ENCODE measurements at places on chromosomes 5 and 9.

DNA sequence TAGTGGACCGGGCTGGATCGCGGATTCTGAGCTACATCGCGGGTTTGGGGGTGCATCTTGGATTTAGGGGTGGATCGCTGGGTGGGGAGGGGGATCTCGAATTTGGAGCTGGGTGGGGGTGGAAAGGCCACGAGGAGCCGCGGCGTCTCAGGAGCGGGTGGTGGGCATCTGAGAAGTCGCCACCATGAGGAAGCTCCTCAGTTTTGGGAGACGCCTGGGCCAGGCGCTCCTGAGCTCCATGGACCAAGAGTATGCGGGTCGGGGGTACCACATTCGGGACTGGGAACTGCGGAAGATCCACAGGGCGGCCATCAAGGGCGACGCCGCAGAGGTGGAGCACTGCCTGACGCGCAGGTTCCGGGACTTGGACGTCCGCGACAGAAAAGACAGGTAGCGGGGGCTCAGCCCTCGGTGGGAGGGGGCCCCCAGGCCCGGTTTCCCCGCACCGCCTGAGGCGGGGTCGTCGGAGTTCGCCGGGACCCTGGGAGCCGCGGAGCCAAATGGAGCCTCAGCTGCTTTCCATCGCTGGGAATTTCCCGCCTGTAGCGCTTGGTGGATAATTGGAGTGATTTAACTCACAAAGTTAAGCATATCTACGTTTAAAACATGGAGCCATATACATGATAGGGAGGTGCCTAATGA is 376 bp downstream of the ANKRD18B start:
- no peak for DNase-seq

DNA sequence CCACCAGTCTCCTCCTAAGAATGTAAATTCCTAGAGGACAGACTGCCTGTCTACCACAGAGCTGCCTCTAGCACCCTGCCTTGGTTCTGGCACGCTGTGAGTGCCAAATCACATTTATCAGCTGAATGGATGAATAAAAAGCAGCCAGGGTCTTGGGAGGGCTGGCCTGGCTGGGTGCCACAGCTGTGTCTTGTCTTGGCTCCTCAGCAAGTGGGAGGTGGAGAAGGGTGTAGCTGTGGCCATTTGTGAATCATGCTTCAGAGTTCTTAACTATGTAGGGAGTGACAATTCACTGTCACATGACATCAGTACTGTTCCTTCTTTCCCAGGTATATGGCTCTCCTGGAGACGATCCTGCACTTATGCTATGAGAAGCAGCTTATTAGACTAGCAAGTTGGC is 70.6 kb downstream of the DCP2 start:
- DNase-seq: no peak

- no peak for DNase-seq
These were observed 5.4 kb upstream of the ANKRD31 start for GRCh38 chr5:75242067-75242466.

GRCh38 chr9:113503613-113504211 is 40.2 kb downstream of the RGS3 start:
- DNase-seq: no peak

DNA sequence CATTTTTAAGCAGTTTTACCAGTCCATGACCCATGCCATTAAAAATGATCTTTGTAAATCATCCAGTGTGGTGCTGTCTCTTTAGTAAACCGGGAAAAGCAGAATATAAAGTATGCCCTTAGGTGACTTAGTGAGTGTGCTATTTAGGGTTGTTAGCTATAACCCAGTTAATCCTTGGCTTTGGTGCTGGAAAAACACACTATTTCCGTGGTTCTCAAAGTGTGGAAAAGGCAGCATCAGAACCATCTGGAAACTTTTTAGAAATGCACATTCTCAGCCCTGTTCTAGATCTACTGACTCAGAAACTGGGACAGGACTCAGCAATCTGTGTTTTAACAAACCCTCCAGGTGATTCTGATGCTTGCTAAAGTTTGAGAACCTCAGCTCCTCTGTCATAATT is 123.6 kb upstream of the ZNF608 start:
- DNase-seq: no peak

DNA sequence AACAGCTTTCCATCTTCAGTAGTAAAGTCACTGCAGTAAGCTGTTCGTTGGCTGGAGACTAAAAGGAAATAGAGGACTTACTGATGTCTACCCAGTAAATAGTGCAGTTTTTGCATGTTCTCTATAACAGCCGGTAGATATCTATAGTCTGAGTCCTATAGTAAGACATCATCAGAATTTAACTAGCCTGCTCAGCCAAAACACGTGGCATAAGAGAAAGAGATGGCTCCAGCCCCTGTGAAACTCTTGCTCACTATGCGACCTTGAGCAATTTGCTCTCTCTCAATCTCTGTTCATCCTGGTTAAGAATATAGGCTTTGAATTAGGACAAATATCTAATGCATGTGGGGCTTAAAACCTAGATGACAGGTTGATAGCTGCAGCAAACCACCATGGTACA is 201.6 kb upstream of the PAPPA start:
- no peak for DNase-seq

DNA sequence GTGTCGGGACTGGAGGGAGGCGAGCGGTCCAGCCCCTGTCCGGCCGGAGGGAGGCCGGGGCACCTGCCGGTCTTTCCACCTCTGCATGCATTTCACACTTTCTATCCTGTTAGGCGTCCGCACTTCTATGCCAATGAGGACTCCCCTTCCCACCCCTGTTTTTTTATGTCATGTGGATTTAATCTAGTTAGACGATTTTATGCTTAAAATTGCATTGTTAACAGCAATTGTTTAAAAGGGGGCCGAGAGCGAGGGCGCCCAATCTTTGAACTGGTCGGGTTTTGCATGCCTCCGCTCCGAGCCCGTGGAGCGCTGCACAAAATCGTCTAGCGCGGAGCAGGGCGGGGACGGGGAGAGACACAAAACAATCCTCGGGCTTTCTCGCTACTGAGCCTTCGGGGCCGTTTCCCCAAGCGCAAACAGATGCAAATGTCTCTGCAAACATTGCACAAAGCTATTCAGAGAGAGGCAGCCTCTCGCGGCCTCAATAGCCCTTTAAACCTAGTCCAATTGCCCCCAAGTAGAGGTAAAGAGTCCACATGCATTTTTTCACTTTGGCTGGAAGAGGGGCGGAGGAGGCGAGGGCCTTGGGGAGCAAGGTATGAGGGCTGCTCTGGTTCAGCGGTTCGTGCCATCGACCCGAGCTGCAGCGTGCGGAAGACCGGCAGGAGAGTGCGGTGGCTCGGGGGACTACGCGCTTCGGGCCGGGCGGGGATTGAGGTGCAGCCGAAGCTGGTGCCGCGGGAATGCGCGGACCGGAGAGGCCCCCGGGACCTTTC is 37.5 kb upstream of the TIFAB start:
- no peak for DNase-seq

GRCh38 chr9:24413651-24414050 is 132.0 kb downstream of the IZUMO3 start:
- DNase-seq: no peak

- no peak for DNase-seq
These were observed 1.6 kb downstream of the FNIP1 start for GRCh38 chr5:131795228-131795627.

- DNase-seq: no peak
These were observed 252.4 kb upstream of the DAPK1 start for GRCh38 chr9:87245271-87245670.

DNA sequence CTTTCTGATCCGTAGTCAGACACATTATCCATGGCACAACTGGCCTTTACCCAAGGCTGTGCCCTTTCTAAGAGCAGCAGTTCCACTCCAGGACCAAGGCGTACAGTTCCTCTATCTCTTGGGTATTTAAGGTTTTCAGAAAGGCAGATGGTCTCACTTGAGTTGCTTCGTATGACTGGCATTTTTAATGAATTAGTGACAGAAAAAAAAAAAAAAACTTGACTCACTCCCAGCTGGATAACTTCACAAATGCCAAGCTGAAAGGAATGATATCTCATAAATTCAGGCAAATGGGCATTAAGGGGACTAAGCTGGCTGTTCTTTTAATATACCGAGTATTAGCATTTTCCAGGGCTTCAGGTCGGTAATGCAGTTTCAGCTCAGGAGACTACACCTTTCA is 60.7 kb downstream of the SLC24A2 start:
- DNase-seq: no peak

DNA sequence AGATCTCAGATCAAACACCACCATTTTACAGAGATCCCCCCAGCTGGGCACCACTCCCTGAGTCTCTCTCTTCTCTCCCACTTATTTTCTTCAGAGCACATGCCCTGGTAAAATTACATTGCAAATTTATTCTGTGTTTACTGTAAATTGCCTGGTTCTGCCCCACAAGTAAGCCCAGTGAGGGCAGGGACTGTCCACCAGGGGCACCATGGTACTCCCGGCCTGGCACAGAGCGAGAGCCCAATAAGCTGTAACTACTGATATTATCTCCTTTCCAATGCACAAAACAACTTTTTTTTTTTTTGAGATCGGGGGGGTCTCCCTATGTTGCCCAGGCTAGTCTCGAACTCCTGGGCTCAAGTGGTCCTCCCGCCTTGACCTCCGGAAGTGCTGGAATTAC is 123.0 kb downstream of the PAX5 start:
- DNase-seq: no peak

GRCh38 chr5:78985116-78985724 is at the start of gene ARSB:
TSS of gene ARSB (minus strand) at chr5:78985310. CDS start at chr5:78985248, 62 bp downstream.
- DNase-seq: peak; percentile 84

GRCh38 chr5:94361161-94361560 is 257.2 kb downstream of the KIAA0825 start:
- DNase-seq: no peak

DNA sequence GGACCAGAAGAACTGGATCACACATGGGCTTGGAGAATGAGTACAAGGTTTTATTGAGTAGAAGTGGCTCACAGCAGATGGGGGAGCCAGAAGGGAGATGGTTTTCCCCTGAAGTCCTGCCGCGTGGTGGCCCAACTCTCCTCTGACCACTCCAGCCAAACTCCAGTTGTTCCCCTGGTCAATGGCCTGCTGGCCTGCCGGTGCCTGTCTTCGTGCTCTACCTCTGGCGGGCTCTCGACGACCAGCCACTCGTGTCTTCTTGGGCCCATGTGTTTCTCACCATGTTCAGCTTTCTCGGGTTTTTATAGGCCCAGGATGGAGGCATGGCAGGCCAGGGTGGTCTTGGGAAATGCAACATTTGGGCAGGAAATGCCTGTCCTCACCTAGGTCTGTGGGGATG is 519.6 kb downstream of the CYLC2 start:
- peak; percentile 38 for DNase-seq

GRCh38 chr5:3905521-3905920 is 309.9 kb downstream of the IRX1 start:
- no peak for DNase-seq

GRCh38 chr5:4246447-4246846 is 650.8 kb downstream of the IRX1 start:
- DNase-seq: no peak

DNA sequence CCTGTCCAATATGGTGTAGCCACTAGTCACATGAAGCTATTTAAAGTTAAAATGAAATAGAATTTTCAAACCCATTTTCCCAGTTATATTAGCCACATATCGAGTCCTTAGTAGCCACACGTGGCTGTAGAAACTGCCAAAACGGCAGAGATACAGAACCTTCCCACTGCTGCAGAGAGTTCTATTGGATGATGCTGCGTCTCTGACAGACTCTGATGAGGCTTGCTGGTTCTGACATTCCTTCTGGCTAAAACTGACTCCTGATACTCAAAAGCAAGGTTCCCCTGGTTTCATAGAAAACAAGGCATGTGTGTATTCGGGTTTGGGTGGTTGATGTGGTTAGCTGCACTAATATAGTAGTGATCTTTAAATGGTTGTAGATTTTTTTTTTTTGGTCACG is 91.5 kb downstream of the TLE4 start:
- DNase-seq: no peak

DNA sequence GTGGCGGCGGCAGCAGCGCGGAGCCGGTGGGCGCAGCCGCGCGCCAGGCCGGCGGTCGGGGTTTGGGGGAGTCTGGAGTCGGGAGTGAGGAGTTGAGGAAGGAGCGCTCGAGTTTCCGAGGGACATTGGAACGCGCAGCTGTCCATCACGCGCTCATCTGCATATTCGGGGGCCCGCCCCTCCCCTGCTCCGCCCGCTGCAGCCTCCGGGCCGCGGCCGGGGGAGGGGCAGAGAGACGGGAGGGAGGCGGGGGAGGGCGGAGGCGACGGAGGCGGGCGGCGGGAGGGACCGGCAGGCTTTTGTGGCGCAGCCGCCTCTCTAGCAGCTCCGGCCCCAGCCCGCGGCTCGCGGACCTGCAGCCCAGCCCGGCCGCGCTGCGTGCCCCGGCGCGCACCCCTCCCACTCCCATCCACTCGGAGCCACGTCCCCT is at the start of gene IRX2:
IRX2 (minus strand) TSS at position 86 of the 430 bp plus-strand sequence. CDS start 264 bp downstream, outside the sequence.
- DNase-seq: peak; percentile 95

DNA sequence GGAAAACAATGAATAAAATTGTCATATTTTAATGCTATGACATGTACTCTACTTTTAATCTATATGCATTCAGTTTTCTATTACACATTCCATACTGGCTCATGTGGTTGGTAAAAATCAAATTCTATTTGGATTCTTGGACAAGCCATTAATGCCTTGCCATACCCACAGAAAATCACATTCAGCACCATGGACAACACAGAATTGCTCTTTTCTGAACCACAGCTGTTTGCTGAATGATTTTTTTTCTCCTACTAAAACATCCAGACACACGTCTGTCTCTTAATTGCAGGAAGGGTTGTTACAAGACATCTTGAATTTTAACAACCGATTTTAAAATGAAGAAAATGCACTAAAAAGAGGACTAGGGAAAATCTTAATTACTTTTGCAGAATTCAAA is 675.6 kb downstream of the BRINP1 start:
- DNase-seq: no peak

DNA sequence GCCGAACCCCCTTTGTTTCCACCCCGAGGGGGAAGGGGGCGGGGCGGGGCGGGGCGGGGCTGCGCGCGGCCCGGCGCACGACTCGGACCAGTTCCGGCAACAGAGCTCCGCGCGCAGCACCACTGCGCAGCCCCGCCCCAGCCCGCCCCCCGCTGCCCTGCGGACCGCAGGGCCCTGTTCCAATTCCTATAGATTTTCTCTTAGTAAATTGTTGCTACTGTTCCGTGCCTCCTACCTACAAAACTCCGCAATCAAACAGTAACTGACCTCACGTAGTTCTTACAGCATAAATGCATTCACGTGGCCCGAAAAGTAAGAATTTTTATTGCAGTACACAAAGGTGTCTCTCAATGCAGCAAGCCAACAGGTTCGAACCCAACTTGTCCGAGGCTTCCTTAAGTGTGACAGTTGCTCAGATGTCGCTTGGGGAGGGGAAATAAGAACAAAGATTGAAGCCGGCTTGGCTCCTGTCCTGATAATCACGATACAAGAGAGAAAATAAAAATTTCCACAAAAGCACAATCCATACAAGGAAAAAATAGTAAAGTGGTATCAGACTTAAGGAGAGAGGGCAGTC is 1.2 kb upstream of the RNF38 start:
- DNase-seq: no peak

DNA sequence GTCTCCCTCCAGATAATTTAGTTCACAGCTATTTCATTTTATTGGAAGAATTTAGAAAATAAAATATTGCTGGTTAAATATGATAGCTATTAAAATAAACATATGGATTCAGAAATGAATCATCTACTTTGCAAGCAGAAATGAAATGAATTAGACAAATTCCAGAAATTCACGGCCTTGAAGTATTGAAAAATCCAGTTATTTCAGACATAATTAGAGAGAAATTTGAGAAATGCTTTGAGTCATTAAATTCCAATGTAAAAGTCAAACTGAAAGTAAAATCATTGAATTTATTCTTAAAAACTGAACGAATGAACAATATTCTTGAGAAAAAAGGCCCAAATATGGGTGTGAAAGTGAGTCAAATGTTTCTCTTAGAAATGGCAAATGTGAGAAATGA is 632.6 kb upstream of the EDIL3 start:
- DNase-seq: no peak

Data from upper lobe of right lung (tissue), 1 donor.